Keratinocyte (primary cell): ENCODE measurements at places on chromosomes 11 and 22. TPM values are rescaled to one million over a fixed set of nuclear protein-coding genes. Genes with fewer than 3 reads are reported as not detected.

DNA sequence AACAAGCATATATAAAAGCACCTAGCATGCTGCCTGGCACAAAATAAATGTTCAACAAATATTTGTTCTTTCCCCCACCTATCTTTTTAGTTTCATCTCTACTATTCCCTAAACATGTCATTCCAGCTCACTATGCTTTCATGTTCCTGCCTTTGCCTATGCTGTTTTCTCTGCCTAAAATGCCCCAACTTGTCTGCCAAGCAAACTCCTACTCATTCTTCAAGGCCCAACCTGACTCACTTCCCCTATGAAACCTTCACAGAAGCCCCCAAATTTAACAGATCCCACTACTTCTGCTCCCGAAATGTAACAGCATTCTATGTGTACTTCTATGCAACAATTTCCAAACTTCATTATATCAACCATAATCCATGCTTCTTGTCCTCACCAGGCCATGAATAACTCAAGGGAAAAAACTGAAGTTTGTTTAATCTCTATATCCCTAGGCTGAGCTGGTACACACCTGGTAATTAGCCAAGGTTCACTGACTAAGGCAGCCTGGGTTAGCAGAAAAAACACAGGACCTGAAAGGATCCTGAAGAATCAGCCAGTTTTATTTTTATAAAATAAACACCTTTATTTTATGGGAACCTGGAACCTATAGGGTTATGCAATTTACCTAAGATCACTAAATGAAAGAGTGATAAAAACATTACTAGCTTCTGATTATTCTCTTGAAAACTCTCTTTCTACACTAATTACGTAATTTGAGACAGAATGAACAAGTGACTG is 72.2 kb downstream of the PAK1 start:
- DNase-seq = no peak

The ZPR1 gene
- 61.2 to 77.9 TPM (median 71.1 TPM) in 3 replicates for polyA plus RNA-seq

GRCh38 chr11:66176650-66177049 is 91.8 kb upstream of the RAB1B start:
- DNase-seq = peak; percentile 66

GRCh38 chr11:1117992-1118391 is 39.8 kb upstream of the MUC5AC start:
- no peak for DNase-seq

GRCh38 chr11:100999756-101000155 is 129.9 kb downstream of the PGR start:
- no peak for DNase-seq

DNA sequence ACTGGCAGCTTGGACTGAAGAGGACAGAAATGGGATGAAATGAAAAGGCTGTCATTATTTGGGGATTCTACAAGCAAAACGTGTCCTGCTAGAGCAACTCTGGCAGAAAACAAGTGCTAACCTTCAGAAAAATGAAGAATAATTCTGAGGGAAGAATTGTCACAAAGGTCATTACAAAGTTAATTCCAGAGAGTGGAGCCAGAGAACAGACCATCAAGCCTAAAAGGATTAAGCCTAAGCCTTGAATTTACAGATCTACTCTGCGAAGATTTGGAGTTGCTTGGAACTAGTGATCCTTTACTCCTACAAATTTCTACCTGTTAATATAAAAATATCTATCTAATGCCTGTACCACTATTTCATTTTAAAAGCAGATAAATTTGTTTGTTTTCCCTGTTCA is 1077.3 kb upstream of the CNTN5 start:
- no peak for DNase-seq

DNA sequence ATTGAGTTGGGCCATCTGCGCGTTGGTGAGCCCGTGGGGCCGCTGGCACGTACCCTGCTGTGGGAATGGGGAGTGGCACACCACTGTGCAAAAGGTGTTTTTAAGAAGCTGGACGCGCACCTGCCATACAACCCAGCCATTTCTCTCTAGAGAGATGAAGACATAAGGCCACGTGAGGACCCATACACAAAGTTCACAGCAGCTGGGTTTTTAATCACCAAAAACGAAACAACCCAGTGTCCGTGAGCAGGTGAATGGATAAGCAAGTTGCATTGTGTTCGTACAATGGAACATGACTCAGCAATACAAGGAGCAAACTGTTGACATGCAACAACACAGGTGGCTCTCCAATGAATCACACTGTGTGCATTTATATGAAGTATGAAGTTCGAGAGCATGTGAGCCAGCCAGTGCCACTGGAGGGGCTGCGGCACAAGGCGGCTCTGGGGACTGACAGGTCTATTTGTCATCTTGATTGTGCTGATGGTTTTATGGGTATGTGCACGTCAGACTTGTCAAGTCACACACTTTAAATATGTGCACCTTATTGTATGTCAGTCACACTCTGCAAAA is 30.6 kb upstream of the PANX2 start:
- no peak for DNase-seq

DNA sequence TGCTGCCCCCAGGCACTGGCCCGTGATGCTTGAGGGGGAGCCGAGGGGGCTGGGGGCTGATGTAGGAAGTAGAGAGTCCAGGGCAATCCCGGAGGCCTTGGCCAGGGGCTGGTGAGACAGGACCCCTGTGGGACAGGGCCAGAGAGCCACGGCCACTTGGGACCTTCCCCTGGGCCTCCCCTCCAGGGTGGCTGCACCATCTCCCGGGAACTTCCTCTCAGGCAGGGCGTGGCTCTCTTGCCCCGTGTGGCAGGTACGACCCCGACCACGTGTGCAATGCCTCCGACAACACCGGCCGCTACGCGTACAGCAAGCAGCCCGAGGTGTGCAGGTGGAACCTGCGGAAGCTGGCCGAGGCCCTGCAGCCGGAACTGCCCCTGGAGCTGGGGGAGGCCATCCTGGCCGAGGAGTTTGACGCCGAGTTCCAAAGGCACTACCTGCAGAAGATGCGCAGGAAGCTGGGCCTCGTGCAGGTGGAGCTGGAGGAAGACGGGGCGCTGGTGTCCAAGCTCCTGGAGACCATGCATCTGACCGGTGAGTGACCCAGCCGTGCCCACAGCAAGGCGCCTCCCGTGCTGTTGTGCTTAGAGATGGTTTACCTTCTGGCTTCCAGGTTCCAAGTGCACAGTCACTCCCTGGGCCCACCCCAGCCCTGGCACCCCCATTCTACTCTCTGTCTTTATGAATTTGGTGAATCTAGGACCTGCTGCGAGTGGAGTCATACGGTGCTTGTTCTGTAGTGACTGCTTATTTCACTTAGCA is 9.7 kb downstream of the SELENOO start:
- DNase-seq = no peak

DNA sequence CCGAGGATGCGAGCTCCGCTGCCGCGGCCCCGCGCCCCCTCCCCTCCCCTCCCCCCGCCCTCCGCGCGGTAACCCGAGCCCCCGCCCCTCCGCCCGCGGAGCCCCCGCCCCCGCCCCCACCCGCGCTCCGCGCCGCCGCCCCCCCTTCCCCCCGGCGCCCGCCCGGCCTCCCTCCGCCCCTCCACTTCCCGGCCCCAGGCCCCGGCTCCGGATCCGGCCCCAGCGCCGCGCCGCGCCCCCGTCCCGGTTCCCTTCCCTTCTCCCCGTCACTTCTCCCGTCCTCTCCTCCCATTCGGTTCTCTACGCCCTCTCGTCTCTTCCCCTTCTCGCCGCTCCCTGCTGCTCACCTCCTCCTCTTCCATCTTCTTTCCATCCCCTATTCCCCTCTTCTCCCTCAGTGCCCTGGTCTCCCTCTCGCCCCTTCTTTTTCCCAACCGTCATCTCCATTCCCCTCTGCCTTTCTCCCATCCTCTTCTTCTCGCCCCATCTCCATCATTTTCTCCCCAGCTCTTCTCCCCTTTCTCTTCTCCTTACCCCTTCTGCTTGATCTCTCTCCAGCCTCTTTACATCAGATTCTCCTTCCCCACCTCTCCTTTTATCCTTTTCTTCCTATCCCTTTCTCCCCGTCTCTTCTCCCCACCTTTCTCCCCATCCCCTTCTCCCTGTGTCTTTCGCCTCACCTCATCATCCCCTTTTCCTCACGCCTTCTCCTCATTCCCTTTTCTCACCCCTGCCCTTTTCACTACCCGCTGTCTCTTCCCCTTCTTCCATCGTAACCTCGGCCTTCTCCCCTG is at the start of gene DCHS1:
TSS of gene DCHS1 (minus strand) at position 20 of the 794 bp plus-strand sequence. CDS start 14,196 bp downstream, outside the sequence.
- no peak for DNase-seq

- no peak for DNase-seq
These were observed 61.9 kb downstream of the MUC15 start for GRCh38 chr11:26510164-26510563.

DNA sequence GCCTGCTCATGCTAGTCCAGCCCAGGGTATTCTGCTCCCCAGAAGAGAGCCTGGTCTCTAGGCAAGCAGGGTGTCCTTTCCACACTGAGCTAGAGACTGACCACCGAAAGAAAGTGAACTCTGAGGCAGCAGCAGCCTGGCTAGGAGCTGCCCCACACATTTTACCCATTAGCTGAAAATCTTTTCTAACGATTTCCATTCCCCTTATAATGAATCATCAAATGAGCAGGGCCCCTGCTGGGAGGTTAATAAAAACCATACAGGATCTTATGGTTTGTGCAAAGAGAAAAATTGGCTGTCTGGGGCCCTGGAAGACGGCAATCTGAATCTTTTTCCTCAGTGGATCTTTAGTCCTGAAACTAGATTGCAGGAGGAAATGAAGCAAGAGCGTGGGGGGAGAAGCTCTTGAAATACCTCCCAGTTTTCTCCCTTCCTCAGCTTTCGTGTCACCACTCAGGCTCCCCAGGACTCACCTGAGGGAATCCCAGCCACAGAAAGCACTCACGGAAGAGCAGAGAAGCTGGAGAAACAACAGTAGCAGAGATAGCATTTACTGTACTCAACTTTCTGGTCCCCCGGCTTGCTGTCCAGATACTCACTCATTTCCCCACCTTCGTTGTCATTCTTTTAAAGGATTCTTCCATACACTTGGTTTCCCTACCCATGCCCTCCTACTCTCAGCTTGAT is 74.7 kb upstream of the CD44 start:
- DNase-seq = no peak

GRCh38 chr11:105381941-105382340 is 227.9 kb upstream of the GRIA4 start:
- no peak for DNase-seq

The DMC1 gene
- polyA plus RNA-seq = 0.26 to 0.30 TPM in 2 of 3 replicates, not detected in the other

GRCh38 chr11:92035488-92035887 is 189.1 kb upstream of the FAT3 start:
- no peak for DNase-seq

The GTSE1 gene
- polyA plus RNA-seq = 0.61 to 6.3 TPM (median 4.7 TPM) in 3 replicates

DNA sequence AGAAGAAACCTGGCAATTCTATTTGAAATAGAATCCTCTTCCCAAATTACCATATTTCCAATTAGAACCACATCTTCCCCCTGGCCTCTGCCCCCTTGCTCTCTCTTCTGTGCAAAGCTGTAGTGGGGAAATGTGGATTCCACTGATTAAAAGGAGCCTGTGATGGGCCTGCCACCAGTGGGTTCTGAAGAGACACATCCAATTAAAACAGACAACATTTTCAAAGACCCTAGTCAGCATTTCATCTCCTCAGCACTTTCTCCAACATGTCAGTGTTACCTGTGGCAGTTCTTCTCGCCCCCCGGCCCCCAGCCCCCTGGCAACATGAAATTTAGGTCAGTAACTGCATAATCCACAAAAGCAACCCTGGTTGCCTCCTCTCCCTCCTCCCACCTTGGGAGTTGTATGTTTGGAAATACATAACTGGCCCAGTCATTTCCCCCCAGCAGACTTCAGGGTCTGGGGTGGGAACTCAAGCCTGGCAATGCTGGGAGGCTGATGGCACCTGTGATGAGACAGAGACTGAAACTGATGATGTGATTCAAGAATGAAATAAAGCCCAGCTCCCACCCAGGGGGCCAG is 99.9 kb upstream of the AMOTL1 start:
- DNase-seq = no peak

DNA sequence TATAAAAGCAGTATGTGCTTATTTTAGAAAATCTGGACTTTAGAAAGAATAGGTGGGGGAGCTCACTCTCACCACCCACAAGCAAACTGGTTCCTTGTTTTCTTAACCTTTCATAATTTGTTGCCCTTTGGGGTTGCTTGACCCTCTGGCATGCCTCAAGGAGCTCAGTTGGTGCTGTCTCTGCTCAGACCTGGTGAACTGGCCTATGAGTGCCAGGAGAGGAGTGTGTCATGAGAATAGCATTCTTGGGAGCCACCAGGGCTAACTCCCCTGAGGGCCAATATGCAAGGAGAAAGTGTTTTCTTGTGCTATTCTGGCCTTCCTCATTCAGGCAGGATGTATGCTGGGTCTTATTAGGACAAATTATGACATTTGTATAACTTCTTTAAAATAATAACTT is 21.0 kb upstream of the AMOTL1 start:
- peak; percentile 62 for DNase-seq

- no peak for DNase-seq
These were observed 39.9 kb downstream of the CWC15 start for GRCh38 chr11:94933223-94934130.

DNA sequence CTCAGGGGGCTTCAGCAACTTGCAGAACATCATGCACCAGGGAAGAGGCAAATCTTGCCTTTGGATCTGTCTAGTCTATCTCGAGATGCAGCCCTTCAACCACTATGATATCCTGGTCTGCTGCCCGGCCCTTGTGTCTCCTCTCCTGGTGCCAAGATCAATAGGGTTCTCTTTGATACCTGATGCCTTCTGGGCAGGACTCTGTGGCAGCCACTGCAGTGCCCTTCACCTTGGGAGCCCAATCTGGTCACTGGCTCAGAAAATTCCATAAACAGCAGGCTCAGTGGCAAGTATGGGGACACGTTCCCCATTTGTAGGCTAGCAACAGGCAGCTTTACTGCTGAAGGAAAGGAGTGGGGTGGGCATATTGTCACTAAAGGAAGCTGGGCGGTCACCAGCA is 23.4 kb downstream of the SYN3 start:
- DNase-seq = no peak

- no peak for DNase-seq
These were observed 66.1 kb downstream of the OR5AK2 start for GRCh38 chr11:57054817-57055216.

The USP35 gene
- polyA plus RNA-seq = 4.8 to 8.4 TPM (median 5.0 TPM) in 3 replicates

The PTS gene
- polyA plus RNA-seq = 37.8 to 72.5 TPM (median 43.7 TPM) in 3 replicates

The CCDC89 gene
- 0.09 to 0.54 TPM (median 0.31 TPM) in 3 replicates for polyA plus RNA-seq

- no peak for DNase-seq
These were observed 48.7 kb downstream of the ME3 start for GRCh38 chr11:86623736-86624135.

DNA sequence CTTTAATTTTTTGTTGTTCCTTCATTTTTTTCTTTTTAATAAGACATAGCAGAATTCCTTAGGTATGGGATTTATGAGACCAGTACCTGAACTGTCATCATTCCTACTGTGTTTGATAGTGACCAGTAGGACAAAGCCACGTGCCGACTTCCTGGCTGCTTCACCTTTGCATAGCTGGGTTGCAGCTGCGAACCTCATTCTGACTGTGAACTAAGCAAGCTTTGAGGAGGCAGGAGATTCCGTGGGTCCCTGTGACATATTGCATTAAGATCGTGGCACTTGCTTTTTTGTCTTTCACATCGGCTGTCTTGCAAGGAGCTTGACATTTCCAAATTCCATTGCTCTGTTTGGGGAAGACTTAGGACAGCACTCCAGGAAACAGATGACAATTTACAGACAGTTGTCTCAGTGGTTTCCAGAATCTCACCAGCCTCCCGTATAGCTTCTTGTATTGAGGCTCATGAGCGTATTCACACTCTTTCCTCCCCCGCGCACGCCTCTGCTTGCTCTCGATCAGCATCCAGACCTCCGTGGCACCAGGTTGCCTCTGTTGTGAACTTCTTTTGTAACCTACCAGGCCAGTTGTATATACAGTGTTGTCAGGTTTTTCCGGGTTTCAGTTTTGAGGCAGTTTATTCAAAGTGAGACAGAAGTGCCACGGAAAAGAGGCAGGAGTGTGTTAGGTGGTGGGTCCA is 101.7 kb downstream of the CWC15 start:
- DNase-seq = no peak
